ENCODE measurements at places on chromosomes 1 and 21.
A peak's percentile ranks its signal among the peaks of the same experiment; 100 is the strongest.

GRCh38 chr1:245965398-245965797 lies 541.7 kb downstream of the SMYD3 start:
- DNase-seq, result no peak

- DNase-seq, result peak; percentile 98
These were observed 362 bp upstream of the DYNLT4 start for GRCh38 chr1:44807364-44808062.

DNA sequence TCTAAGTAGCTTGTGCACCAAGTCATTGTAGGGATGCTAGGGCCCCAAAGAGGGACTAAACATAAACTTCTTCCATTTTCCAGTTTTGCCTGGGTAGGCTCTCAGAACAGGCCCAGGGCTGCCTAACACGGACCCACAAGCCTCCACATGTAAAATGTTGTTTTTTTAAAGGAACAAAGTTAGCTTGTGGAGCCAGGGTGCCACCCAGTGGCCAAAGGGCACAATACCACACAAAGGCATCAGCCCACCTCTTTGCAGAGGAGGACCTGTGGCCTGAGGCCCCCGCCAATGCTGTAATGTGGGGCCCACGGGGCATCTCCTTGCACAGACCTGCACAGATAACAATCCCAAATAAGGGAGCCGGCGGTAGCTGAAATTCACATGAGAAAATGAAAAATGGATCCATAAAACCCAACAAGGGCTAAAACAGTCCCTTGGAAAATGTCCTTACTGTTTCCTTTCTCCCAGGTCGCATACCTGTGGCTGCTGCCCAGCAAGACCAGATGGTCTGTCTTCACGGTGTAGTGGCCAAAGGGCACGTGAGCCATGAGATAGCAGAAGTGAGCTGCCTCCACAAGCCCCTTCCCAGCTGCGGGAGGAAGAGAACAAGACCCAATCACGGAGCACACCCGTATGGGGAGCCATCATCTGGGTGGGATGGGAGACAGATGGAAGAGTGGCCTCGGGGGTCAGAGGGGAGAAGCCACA lies 23.8 kb downstream of the SEC16B start:
- DNase-seq, result peak; percentile 40

- no peak for DNase-seq
These were observed 65.8 kb downstream of the AK5 start for GRCh38 chr1:77347646-77348045.

DNA sequence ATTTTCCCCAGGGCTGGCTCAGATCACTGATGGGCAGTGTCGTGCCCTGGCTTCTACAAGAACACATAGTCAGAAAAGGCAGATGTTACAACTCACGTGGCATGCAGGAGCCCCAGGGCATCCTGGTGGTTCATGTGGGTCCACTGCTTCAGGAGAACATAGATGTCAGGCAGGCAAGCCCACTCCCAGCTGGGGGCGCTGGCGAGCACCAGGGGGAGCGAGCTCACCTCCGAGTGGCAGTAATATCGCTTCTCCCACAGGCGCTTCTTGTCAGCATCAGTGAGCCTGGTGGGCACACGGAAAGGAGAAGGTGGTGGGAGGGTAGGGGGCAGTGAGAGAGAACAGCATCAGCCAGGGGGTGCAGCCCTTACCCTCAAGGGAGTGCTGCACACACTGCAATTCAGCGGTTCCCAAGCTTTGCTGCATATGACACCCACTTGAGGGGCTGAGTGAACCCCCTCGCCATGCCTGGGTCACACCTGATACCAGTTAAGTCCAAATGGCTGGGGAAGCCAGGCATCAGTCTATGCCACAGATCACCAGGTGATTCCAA lies 34.3 kb upstream of the PPP1R15B start:
- DNase-seq, result no peak

GRCh38 chr1:94063379-94063778 lies 57.6 kb downstream of the ABCA4 start:
- DNase-seq, result peak; percentile 56

DNA sequence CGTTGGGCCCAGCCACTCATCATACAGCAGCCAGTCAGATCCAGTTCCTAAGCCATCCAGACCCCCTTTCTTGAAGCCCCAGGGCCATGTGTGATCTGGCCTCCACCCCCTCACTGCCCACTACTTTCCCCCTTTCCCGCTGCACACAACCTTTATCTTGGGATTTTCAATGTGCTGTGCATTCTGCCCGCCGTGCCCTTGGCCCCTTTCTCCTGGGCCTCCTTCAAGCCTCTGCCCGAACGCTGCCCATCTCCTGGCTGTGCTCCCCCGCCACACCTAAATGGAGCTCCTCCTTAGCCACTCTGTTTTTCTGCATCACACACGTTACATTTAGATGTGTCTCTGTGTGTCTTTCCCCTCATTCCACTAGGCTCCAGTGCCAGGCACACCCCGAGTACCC lies 66.7 kb upstream of the SELENON start:
- DNase-seq, result no peak

DNA sequence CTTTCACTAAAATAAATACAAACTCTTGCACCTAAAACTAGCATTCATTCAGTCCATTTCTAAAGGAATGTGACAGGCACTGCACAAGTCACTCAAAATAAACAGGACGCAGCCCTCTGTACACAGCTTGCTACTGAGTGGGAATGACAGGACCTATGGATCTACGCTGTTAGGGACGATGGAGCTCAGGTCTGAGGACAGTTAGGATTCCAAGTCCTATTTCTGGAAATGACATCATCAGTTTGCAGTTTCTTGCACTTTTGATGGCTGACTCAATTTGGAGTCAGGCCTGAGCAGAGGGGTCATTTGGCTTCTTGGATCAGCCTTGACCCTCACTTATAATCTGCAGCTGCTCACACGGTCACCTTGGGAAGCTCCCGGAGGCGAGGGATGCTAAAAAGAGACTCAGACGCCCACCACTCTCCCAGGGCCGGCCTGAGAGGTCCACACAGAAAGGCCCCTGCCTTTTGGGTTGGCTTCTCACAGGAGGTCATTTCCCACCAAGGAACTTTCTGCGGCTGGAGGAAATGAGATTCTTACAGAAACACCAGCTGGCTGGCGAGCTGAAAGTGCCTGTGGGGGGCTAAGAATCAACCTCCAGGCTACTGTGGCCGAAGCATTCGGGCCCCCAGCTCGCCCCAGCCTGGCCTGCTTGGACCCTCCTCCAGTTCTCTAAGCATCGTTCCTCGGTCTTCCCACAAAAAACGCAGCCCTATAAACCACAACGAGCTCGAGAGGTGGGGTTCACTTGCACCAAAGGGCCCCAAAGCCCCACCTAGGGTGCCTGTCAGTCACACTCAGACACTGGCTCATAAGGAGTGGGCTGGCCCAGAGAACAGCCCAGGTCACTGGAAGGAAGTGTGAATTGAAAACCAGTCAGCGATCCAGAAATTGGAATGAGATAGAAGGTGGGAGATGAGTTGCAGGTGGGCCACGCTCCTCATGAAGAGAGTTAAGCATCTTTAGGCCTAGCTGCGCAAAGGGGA lies 8.9 kb upstream of the PDE9A start:
- peak; percentile 15 for DNase-seq

DNA sequence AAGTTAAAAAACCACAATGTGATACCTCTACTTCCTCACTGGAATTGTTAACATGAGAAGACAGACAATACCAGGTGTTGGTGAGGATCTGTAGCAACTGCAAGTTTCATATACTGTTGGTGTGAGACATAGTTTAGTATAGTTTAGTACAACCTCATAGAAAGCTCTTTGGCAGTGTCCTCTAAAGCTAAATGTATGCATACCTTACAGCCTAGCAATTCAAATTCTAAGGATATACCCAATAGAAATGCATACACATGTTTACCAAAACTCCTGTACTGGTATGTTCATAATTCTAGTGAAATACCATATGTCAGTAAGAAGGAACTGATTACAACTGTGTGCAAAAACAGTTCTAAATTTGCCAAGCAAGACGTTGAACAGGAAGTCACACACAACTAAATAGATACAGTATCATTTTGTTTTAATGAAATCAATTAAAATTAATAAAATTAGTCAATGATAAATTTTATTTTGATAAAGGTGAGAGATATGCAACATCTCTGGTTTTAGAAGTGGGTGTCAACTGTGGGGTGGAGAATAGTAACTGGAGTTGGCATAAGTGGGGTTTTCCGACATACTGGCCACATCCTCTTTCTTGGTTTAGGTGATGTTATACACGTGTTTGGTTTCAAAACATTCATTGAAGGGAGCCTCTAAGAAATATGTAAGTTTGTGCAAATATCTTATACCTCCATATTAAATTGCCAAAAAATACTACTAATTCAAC lies 450.7 kb downstream of the PTPRC start:
- no peak for DNase-seq

- DNase-seq, result no peak
These were observed 27.7 kb upstream of the MEF2D start for GRCh38 chr1:156528231-156528630.

Data from left cardiac atrium (tissue), 4 donors.